ENCODE measurements at places on chromosomes 1 and 21. TPM values are rescaled to one million over a fixed set of nuclear protein-coding genes. Genes with fewer than 3 reads are reported as not detected.

Gene ILF2
- 101 TPM for total RNA-seq

Gene BEST4
- 2.2 TPM for total RNA-seq

Gene BCAN
- total RNA-seq, result not detected

Gene HTR1D
- total RNA-seq, result not detected

DNA sequence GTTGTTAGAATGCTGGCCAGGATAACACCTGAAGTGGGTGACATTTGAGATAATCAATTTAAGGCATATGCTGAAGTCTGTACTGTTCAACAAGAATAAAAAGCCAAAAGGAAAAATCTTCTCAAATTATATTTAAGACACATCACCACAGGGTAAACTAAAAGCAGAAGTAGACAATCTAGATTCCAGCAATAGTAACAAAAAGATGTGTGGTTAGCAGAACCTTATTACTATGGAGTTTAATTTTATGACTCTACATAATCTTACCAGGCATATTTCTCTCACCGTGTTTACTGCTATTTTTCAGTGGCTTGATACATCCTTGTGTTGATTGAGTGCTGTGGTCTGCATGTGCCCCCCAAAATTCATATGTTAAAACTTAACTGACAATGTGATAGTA lies 300.4 kb upstream of the ZP4 start:
- no peak for DNase-seq
- no peaks in the 10 kb centered on the region for H3K4me1 ChIP-seq
- no peak overlapping the region for H3K27ac ChIP-seq
- H3K27me3 ChIP-seq, result no peaks in the 10 kb centered on the region

DNA sequence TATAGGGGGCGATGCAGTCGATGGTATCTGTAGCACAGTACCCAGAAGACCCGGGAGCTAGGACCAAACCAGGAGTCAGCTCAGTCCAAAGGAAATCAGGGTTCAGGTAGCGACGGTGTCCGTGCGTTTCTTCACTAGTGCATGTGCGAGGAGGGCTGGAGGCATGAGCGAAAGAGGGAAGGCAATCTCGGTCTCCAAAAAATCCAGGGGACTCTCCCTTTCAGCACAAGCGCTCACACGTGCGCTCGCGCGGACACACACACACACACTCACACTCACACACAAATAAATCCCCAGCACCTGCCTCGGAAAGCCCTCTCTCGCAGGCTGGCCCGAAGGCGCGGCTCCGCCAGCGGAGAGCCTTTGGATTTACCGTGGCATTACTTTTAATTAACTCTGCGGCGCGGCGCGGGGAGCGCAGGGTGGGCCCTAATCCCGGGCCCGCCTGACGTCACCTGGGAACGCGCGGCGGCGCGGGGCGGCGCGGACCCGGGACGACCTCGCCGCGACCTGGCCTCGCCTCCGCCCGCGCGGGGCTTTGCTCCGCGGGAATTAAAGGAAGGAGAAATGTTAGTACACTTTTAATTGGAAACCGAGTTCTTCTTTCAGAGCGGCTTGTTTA lies 121.2 kb downstream of the LMX1A start:
- H3K4me3 ChIP-seq, result no peak overlapping the region
- H3K4me1 ChIP-seq, result no peaks in the 10 kb centered on the region
- peaks cover 46% of the 10 kb centered on the region for H3K27me3 ChIP-seq
- H3K36me3 ChIP-seq, result no peaks in the 10 kb centered on the region
- no peak overlapping the region for H3K27ac ChIP-seq
- no peak for DNase-seq

All from naive thymus-derived CD8-positive, alpha-beta T cell (primary cell).